ENCODE measurements at places on chromosomes 7 and 10. TPM values are rescaled to one million over a fixed set of nuclear protein-coding genes. Genes with fewer than 3 reads are reported as not detected.

DNA sequence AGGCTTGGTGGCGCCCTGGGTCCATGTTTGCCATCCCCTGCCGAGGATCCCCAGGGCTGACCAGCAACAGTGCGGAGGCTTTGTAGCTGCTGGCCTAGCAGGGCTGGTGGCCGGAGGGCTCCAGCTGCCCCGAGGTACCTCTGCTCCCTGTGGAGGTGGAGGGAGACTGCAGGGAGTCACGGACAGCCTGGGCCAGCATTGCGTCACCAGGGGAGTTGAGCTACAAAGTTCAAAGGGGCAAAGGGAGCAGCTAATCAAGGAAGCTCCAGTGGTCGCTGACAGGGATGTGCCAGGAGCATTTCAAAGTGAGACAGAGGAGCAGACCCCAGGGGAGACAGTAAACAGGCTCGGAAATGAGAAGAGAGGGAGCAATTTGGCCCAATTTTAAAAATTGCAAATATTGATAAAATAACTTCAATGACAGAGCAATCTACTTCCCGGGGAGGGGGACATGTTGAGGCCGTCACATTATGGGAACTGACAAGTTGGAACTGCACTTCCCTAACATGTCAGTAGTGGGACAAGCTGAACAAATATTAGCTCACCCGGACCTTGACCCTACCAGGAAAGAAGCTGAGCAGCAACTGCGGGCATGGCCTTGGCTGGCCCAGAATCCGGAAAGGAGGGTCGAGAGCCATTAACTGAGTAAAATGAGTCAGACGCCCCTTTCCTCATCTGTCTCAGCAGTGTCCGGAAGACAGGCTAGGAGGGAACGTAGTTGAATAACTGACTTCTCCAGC, 39.4 kb downstream of the BTBD16 start:
- DNase-seq, result no peak

BTBD16 gene
- total RNA-seq, result not detected

DNA sequence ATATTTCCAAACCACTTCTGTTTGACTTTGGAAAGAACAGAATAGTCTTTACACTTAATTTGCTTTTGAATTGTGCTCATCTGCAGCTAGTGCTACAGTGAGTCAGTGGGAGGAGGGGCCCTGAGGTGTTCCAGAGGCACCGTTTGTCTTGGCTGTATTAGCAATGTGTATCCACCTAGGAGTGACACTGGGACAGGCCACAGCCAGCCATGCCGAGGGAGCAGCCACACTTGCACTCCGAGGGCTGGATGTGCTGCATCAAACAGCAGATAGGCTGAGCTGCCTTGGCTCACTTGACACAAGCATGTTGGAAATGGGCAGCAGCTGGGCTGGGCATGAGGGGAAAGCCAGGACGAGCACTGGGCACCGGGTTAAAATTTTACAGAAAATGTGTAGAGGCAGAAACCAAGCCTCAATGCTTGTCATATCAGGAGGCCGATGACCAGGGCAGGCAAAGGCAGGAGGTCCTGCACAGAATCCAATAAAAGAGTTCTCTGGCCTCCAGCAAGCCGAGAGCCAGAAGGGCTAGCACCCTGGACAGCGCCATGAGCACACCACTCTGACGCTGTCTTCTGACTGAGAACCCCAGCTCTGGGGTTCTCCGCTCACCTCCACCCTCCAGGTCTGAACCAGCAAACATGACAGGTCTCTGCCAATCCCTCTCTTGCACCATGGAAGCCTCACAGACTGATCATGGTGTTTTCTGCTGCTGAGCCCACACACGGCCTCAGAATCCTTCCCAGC, 163.3 kb downstream of the GRID1 start:
- peak; percentile 27 for DNase-seq

CALN1 gene
- not detected for total RNA-seq

GRCh38 chr7:155316427-155317113, 18.9 kb downstream of the INSIG1 start:
- no peak for DNase-seq

AKR1E2 gene
- total RNA-seq, result 3.9 TPM

DNA sequence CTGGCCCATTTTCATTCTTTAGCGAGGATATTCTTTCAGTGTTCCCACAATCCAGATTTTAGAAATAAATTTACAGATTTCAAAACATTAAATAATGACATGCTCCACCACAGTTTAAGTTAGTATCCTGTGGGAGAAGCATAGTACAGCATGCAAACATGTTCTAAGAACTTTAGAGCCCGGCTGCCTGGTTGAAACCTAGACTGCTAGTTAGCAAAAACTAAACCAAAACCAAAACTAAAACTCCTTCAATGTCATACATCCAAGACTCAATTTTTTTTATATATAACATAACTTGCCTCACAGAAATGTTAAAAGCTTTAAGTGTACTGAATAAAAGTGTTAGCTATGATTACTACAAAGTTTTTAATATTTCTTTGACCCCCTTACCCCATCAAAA, 17.0 kb downstream of the TRA2A start:
- DNase-seq, result peak; percentile 31

GTPBP4 gene
- total RNA-seq, result 107 TPM
